SW 1271 (cell line): ENCODE measurements at places on chromosomes 7 and 10.

DNA sequence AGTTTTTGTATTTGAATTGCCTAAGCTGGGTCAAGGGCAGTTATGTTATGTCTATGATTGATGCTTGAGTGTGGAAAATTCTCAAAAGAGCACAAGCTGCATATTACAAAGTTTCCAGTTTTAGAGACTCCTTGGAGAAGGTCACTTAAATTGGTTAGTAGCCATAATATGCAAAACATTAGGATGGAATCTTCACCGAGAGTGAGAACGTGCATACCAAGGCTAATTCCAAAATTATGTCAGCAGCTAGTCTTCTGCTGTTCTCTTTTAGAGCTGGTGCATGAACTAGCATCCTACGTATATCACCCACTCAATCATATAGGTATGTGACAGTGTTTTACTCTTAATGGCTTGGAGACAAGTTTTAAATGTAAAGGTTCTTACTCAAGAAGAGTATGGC, 49.2 kb downstream of the MKX start:
- DNase-seq = no peak

DNA sequence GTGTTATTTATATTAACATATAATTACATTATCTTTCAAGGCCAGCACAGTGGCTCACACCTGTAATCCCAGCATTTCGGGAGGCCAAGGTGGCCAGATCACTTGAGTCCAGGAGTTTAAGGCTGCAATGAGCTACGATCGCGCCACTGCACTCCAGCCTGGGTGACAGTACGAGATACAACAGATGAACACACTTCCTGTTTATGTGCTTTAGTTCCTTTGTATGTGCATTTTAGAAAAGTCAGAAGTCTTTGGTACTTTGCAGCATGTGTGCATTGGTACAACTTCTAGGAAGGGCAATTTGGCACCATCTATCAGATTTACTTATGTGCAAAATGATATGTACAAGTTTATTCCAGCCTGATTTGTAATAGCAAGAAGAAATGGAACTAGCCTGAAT, 13.3 kb downstream of the SLC35G1 start:
- DNase-seq = no peak

GRCh38 chr10:55979203-55979602, 381.9 kb downstream of the ZWINT start:
- no peak for DNase-seq

DNA sequence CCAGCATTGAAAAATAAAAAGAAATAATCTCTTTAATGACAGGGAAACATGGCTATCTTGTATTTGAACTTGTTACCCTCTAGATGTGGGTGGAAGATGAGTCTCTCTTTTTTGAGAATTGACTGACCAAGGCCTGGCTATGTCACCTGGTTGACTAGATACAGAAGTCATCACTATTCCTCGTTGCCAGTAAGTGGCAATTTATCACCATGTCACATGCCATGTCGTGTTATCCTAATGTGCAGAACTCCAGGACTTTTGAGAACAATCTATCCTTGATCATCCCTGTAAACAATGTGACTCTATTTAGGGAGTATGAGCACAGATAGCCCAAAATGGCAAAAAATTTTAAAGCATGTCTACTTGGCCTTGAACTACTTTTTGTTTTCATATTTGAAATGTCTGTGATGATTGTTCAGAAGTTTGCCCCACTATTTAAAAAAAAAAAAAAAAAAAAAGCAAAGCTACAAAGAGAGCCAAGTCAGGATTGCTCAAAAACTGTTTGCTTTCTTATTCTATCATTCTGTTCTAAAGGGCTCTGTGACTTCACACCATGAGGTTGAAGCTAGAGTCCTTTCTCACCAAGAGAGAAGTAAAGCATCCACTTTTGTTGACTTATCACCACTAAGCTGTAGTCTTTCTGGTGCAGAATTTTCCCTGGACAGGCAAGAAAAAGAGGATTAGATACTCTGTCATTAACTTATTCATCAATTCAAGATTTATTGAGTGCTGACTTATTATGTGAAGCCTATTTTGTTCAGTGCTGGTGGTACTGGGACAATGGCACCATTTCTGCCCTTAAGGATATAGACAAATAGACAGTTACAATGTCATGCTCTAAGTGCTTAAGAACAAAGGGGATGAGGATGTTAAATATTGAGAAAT, 10.4 kb upstream of the WIPF3 start:
- DNase-seq = no peak

DNA sequence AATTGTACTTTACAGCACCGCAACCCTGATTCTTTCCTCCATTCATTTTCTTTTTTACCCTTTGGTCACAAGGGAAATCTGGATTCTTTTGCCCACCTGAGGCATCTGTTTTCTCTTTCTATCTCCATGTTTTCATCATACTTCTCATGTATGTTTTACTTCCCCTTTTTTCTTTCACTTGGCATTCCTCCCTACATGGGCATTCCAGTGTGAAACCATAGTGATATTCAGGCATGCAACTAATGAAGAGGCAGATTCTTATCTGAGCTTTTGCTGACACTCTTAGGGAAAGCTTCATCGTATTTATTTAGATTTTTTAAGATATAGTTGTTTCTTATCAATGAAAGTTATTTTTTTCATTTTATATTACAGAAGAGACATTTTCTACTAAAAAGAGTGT, 405.2 kb upstream of the TEX47 start:
- DNase-seq = no peak

GRCh38 chr10:74174521-74174920, 23.5 kb downstream of the ADK start:
- no peak for DNase-seq

- no peak for DNase-seq
Observed at GRCh38 chr10:62459072-62459471, 84.9 kb downstream of the ZNF365 start.

- peak; percentile 10 for DNase-seq
Observed at GRCh38 chr7:30159698-30160143, 24.9 kb downstream of the MTURN start.

DNA sequence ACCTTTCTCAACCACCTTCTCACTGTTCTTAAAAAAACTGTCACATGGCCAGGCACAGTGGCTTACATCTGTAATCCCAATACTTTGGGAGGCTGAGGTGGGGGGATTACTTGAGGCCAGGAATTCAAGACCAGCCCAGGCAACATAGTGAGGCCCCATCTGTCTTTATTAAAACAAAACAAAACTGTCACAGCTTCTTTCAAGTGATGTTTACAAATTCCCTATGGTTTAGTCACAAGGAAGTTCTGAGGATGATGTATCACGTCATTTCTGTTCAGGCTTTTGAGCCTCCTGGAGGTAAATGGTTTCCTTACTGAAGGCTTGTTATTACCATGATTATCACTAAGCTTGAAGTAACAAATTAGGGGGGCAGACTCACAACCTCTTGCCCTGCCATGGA, 186.2 kb downstream of the CFTR start:
- no peak for DNase-seq

DNA sequence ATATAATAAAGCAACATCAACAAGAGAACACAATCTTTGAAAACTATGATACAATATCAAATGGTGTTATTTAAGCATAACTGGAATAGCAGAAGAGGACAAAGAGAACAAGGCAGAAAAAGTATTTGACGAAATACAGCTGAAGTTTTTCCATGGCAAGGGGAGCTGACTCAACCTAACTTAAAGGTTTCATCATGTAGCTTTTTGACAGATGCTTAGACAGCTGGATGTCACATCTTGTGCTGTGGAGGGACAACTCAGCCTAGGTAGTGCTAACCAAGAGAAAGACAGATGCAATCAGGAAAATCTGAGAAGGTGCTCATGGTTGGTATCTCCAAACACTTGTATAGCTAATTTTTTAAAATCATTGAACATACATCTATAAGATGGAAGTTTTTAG, 208.2 kb downstream of the TFEC start:
- DNase-seq = no peak

GRCh38 chr7:143374561-143374960, 6.6 kb upstream of the ZYX start:
- DNase-seq = no peak

DNA sequence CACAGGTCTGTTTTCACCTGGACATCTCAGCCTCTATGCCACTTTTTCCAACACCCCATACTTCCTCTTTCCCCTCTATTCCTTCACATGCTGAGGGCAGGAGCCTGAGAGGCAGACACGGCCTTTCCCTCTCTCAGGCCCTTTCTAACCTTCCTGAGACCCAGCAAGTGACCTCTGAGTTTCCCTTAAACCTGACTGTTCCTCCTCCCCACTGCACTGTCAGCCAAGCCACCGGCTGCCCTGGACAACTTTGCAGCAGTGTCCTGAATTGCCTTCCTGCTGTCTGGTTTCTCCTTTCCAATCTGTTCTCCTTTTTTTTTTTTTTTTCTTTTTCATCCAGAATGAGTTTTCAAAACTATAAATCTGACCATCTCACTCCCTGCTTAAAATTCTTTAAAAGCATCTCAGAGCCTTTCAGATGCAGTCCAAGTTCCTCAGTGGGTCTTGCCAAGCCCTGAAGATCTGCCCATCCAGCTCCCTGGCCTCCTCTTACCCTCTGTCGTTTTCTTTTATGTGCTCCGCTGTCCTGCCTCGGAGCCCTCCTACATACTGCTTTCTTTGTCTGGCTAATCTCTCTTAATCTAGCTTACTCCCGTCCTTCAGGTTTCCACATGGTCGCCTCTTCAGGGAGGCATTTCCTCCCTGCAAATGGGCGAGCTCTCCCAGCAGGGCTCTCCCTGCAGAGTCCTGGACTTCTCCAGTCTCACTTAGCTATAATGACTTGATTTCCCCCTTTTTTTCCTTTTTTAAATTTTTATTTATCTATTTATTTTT, 30.5 kb downstream of the SLC13A4 start:
- DNase-seq = no peak

DNA sequence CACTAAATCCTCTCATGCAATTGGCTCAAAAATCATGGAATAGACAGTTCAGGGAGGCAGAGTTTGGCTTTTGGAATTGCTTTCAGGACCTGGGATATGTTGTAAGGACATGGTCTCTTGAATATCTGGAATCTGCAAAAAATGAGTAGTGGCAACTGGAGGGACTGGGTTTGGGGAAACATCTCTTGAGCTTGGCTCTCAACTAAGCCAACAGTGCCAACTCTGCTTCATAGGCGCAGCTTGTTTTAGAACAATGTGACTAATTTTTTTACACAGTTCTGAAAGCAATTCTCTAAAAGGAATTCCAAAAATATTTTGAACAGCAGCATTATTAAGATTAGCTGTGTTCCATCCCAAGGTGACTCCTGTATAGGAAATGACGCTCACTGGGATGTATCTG, 121.5 kb upstream of the DPP6 start:
- DNase-seq = no peak

GRCh38 chr7:121436688-121437087, 40.6 kb upstream of the FAM3C start:
- no peak for DNase-seq

GRCh38 chr10:50988792-50989191, 85.5 kb upstream of the PRKG1 start:
- DNase-seq = no peak

GRCh38 chr7:92794391-92794790, 42.0 kb downstream of the CDK6 start:
- DNase-seq = no peak

- no peak for DNase-seq
Observed at GRCh38 chr10:128096486-128097199, 29.6 kb downstream of the MKI67 start.

GRCh38 chr7:111229916-111230315, 139.0 kb downstream of the LRRN3 start:
- DNase-seq = peak; percentile 4

DNA sequence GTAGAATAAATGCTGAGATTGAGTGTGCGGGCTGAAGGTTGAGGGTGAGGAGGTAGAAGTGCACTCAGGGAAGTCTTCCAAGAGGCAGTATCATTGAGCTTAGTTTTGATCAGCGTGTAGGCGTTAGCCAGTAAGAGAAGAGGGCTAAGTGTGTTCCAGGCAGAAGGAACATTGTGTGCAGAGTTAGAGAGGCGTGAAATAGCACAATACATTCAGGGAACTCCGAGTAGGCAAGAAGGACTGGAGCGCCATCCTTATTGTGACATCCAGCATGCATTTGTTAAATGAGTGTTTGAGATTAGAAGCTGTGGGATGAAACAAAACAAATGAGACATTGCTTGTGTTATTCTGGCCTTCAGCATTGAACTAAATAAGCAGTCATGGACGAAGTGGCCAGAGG, 140.9 kb upstream of the MKLN1 start:
- DNase-seq = no peak

DNA sequence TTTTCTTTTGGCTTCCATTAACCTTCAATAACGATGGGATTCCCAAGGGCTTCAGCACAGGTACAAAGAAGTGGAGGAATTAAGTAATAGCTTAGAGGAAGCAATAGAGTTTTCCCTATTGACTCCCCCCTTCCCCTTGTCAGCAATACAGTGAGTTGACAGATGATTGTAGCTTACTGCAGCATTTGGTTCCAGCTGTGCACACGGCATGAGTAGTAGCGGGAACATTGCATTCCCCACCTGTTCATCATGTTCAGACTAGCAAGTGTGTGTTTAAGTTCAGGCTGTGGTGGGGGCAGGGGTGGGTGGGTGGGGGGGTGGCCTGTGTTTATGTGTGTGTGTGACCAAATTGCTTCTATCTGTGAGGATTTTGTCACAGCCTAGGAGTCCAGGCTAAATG, 4.6 kb upstream of the ADRA2A start:
- no peak for DNase-seq

DNA sequence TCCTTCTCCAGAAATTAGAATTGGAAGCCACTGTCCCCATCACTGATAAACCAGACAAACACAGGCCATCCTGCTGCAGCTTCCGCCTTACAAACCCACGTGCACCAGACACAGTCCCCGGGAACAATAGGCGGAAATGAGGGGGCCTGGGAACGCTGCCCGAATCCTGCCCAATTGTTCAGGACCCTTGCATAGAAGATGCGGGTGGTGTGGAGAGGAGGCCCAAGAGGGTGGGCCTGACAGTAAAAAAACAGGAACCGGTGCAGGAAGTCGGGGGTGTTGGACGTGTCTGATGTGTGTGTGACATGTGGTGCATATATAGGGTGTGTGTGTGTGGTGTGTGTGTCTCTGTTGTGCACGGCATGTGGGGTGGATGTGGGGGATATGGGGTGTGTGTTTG, 26.5 kb upstream of the CHST15 start:
- no peak for DNase-seq

DNA sequence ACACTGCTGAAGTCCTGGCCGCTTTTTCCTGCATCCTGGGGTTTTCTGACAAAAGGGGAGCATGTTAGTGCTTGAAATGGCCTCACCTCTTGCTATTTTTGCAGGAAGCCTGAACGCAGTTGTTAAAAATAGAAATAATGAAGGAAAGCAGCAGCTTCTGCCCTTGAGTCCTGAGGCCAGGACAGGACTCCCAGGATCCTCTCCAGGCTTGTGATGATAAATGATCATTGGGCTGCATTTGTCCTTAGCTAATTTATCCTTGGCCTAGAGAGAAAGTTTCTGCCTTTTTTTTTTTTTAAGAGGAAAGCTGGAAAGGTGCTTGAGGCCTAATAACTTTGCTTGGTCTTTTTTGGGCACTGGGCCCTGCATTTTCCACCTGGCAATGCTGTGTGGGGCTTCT, 17.7 kb upstream of the FAM20C start:
- DNase-seq = no peak

GRCh38 chr7:25408012-25408687, 179.9 kb upstream of the NPVF start:
- DNase-seq = no peak
